ENCODE measurements at places on chromosomes 1 and 21.
A peak's percentile ranks its signal among the peaks of the same experiment; 100 is the strongest.

DNA sequence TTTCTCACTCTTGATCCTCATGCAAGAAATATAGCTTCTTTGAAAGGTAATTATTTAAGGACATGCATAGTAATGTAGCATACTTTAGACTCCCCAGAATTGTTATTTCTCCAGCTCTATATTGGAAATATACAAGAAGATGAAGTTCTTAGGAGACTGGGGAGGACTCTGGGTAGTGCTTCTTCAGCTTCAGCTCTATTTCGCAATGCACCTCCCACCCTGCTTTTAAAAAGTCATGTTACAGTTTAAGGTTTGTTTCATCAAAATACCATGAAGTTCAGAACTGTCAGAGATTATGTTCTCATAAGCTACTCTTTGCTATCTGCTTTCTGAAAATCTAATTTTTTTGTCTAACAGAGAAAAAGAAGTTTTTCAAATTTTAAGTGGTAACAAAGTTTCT, 586.2 kb upstream of the ADGRL4 start:
- DNase-seq = no peak

GRCh38 chr1:151352021-151352718, 5.1 kb upstream of the RFX5 start:
- peak; percentile 24 for DNase-seq

- no peak for DNase-seq
Measured at GRCh38 chr1:24318615-24319311, 394 bp upstream of the GRHL3 start.

DNA sequence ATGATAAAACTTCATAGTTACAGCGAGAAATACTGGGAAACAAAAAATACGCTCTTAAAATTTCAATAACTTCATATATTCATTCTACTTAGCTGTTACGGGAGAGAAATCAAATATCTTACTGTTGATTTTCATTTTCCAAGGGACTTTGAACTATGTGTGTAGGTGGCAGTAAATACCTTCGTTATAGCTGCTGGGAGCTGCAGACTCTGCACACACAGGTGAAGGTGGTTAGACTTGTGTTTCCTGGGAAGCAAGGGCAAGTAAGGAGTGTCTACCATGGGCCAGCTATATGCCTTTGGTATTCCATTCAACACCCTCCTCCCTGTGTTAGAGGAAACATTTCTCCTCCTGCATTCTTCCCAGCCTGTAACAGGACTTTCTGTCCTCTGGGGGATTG, 51.4 kb upstream of the DIRAS3 start:
- no peak for DNase-seq

DNA sequence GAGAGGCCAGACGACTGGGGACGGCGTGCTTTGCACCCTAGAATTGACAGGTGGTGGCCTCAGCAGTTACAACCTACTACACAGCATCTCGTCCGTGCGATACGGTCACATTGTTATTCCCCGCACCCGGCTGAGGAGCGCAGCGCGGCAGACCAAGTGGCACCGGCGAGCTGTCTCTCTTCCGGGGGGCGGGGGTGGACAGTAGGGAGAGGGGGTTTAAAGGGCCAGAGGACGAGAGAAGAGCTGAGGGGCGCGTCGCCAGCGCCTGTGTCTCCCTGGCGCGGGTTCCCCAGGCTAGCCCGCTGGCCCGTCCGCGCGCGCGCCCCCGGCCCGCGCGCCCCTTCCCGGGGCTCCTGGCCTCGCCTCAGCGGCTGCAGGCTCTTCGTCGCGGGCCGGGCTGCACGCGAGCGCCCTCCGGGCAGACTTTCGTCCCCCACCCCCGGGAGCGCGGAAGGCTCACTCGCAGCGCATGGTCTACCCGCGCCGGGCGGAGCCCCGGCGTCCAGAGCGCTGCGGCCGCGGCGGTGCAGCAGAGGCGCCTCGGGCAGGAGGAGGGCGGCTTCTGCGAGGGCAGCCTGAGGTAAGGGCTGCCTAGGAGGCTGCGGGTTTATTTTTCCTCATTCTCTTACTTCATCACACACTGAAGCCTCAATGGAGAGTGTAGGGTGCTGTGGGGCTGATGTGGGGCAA, at the start of gene PDE4B:
PDE4B (plus strand) TSS at position 227 of the 690 bp plus-strand sequence.
- no peak for DNase-seq

- DNase-seq = no peak
Measured at GRCh38 chr1:183443011-183443410, 24.8 kb upstream of the NMNAT2 start.

DNA sequence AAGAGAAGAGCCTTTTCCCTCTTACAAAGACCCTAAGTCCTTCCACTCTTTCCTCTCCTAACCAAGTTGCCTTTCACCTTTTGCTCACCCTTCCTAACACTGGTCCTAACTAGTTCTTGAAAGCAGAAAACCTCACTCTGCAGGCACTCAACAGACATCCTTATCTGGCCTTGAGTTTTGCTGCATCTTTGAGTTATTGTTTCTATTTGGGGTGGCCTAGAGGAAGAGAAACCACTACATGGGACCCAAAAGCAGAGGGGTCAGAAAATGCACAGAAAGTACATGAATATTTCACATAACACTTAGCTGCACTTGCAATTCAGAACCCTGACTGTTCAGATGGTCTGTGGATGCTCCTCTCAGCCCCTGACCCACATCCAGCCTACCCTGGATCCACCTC, 178.3 kb upstream of the SYT6 start:
- DNase-seq = no peak

DNA sequence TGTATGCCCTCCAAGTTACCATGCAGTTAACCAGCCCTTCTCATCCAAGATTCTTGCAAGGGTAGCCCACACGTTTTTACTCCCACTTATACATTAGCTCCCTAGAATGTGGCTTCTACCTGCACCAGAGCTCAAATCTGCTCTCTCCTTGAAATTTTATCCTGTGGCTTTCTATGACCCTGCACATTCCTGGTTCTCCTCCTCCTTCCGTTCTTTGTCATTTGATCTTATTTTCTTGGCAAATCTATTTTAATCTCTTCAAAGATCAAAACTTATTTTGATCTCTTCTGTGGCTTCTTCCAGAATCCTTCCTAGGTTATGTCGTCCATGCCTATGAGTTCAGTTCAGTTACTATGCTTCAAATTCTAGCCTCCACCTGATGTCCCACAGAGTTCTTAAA, 115.6 kb upstream of the GUCA2B start:
- DNase-seq = no peak

- DNase-seq = no peak
Measured at GRCh38 chr1:189696297-189696696, 781.4 kb downstream of the BRINP3 start.

DNA sequence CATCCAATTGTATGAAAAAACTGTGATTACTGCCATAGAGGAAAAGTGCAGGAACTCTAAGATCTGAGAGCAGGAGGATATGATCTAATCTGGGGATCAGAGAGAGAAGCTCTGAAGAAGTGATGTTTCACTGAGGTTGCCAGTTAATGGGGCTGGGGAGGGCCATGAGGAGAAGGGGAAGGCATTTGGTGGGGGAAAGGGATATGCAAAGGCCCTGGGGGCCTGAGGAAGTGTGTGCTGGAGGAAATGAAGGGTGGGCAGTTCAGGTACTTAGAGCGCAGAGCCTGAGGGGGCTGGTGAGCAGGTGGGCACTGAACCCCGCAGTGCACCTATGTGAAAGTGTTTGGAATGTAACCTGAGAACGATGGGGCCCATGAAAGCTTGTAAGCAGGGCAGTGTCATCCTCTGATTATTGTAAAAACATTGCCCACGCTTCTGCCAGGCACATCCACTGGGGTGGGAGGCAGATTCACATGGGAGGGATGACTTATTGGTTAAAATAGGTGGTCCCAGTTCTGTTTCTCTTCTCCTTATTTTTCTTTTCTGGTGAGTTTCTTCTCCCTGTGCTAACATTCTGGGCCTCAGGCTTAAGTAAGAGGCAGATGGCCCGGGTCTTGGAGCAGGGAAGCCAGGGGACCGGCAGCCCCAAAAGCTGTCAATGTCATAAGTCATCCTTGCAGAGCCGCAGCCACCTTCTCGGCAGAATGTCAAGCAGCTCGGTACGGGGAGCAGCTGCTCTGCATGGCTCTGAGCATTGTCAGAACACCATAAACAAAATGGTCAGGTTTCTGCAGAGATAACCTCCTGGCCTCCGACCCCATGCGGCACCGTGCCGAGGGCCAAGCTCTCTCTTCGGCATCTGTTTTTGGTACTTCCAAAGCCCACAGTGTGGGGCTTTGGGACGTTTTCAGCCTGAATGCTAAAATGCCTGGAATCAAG, 492.0 kb upstream of the VAMP3 start:
- no peak for DNase-seq

DNA sequence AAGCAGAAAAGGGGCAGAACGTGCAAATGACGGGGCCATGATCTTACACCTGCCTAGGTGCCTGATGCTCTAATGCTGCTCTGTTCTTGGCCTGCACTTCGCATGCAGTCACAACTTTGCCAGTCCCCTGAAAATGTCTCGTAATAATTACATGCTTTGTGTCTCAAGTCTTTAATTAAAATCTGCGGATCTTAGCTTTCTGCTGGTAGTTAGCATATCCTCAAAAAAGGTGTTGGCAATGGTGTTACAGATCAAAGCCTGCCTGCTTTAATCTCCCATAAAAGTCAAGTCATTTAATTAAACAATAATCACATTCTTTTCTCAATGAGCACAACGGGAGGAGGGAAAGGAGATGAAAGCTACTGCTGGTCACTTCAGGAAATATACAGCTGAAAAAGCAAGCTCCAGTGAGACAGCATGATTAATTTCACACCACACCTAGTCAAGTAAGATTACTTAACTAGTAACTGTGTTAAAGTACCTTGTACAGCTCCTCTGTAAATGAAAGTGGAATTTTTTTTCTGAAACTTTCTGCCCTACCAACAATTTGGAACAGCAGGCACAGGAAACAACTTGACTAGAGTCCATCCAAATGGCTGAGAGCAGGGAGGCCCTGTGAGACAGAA, 45.8 kb downstream of the STX6 start:
- DNase-seq = no peak

- no peak for DNase-seq
Measured at GRCh38 chr1:69321311-69321710, 246.4 kb upstream of the LRRC7 start.

- DNase-seq = peak; percentile 15
Measured at GRCh38 chr1:99784143-99784542, 17.7 kb upstream of the FRRS1 start.

GRCh38 chr21:34582506-34583150, 32.3 kb downstream of the RCAN1 start:
- DNase-seq = peak; percentile 42

DNA sequence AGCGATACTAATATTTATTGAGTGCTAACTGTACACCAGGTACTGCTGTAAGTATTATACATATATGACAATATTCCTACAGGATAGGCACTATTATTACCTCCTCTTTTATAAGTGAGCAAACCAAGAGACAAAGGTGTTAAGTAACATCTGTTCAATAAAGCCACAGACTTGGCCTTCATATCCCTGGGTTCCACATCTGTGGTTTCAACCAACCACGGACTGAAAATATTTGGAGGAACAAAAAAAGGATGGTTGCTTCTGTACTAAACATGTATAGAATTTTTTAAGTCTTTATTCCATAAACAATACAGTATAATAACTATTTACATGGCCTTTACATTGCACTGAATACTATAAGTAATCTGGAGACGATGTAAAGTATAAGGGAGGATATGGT, 95.1 kb downstream of the RERE start:
- DNase-seq = no peak
